SK-N-SH (cell line): ENCODE measurements at places on chromosomes 7 and 10. TPM values are rescaled to one million over a fixed set of nuclear protein-coding genes. Genes with fewer than 3 reads are reported as not detected.

DNA sequence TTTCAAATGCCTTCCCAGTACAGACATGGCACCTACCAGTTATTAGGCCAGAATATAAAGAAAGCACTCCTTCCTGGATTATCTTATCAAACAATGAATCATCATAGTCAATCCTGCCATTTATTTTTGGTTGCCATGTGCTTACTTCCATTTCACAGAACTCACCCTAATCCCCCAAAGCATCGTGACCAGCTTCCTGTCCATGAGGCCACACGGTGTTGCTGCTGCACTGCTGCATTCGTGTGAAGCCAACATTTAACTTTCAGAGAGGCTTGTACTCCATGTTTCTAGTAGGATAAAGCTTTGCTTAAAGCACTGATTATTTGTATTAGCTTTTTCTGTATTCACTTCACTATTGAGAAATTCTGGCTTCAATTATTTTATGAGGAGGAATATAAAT is 14.4 kb downstream of the COL28A1 start:
- no peak overlapping the region for H3K27ac ChIP-seq
- H3K27me3 ChIP-seq = no peaks in the 10 kb centered on the region
- H3K4me3 ChIP-seq = no peak overlapping the region
- H3K36me3 ChIP-seq = no peaks in the 10 kb centered on the region
- no peak for DNase-seq

GRCh38 chr7:134300988-134301387 is 15.7 kb downstream of the SLC35B4 start:
- peaks cover 85% of the 10 kb centered on the region for H3K36me3 ChIP-seq
- H3K27me3 ChIP-seq = no peaks in the 10 kb centered on the region
- H3K4me1 ChIP-seq = peaks cover 6% of the 10 kb centered on the region
- DNase-seq = no peak
- H3K4me3 ChIP-seq = no peak overlapping the region
- no peak overlapping the region for H3K27ac ChIP-seq

DNA sequence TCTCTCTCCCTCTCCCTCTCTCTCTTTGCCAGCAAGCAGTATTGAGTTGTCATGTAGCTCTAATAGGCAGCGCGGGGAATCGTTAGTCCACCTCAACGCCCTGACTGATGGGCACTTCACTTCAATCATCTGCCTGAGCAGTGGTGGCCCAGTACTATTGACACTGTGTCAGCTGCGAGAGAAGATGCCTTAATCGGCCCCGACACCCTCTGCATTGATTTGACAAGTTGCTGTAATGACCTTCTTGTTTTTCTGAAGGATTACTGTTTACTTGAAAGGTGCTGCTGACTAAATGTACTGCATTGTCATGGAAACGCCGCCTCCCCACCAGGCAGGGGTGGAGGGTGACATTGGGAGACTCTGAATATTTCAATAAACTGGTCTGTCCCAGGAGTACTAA is 913.8 kb downstream of the KCNMA1 start:
- no peak for DNase-seq
- H3K4me1 ChIP-seq = no peaks in the 10 kb centered on the region
- no peaks in the 10 kb centered on the region for H3K36me3 ChIP-seq
- H3K27ac ChIP-seq = no peak overlapping the region
- H3K4me3 ChIP-seq = no peak overlapping the region

DNA sequence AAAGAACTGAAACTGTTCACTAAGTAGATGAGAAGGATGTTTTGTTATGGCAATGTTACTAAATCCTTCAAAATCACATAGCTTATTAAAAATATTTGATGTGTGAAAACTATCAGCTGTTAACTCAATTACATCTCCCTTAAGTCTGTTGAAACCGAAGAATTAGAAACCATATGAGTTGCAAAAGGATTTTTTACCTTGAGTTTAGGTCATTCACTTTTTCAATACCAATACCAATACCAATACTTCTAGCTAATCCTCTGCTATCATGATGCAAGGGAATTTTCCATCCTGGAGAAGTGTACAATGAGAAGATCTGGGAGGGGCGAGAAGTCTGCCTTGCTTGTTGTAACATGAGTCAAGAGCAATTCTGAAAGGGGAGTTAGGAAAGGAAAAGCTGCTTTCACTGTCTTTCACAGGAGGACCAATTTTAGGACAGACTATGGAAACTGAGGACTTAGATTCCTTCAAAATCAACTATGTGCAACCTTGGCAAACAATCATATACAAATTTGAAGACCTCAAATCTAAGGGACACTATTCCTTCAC is 199.7 kb downstream of the IMMP2L start:
- H3K27me3 ChIP-seq = no peaks in the 10 kb centered on the region
- DNase-seq = no peak

DNA sequence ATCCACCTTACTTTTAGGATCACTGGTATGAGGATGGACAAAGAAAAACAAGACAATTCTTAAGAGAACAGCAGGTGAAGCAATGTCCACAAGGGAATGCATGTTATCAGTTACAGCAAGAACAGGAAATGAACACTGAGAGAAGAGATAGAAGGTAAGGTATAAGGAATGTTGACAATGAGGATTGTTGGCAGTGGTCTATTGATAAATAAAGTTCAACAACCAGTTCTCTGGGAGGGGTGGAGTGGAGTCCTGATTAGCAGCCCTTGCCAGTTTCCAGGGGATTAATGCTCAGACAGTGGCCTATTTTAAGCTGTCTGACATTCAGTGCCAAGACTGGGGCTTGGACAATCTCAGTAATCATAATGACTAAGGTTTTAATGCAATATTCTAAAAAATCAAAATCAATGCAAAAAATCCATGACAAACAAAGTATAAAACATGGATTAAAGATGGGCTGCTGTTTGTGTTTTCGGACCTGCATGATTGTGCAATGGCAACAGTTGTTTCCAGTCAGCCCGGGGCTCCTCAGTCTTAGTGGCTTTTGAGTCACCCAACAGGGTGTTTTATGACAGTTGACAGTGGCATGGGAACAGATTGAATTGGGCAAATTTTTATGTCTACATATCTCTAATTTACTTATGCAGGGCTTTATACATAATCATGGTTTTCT is 13.8 kb upstream of the AKR1B1 start:
- H3K27ac ChIP-seq = no peak overlapping the region
- H3K36me3 ChIP-seq = no peaks in the 10 kb centered on the region
- H3K4me3 ChIP-seq = no peak overlapping the region
- no peak for DNase-seq
- H3K4me1 ChIP-seq = no peaks in the 10 kb centered on the region
- H3K27me3 ChIP-seq = no peaks in the 10 kb centered on the region

GRCh38 chr7:46168671-46169383 is 247.8 kb upstream of the IGFBP3 start:
- H3K27ac ChIP-seq = no peak overlapping the region
- H3K27me3 ChIP-seq = no peaks in the 10 kb centered on the region
- H3K4me3 ChIP-seq = no peak overlapping the region
- no peaks in the 10 kb centered on the region; the same call in 1 of the 2 replicates for H3K4me1 ChIP-seq

GRCh38 chr7:44894888-44895580 is 9.7 kb upstream of the PURB start:
- DNase-seq = no peak
- no peak overlapping the region for H3K4me3 ChIP-seq
- H3K36me3 ChIP-seq = no peaks in the 10 kb centered on the region
- H3K27me3 ChIP-seq = no peaks in the 10 kb centered on the region
- no peaks in the 10 kb centered on the region for H3K4me1 ChIP-seq
- H3K27ac ChIP-seq = no peak overlapping the region

- peak overlapping the region; percentile 95 for H3K4me3 ChIP-seq
- peak overlapping the region; percentile 99 for H3K27ac ChIP-seq
- no peak for DNase-seq
- peaks cover 36% of the 10 kb centered on the region for H3K4me1 ChIP-seq
Observed at GRCh38 chr10:3780021-3780770, 4.8 kb downstream of the KLF6 start.

- no peak overlapping the region for H3K4me3 ChIP-seq
- H3K36me3 ChIP-seq = no peaks in the 10 kb centered on the region
- H3K27me3 ChIP-seq = peaks cover 39% of the 10 kb centered on the region
- H3K4me1 ChIP-seq = peaks cover 92% of the 10 kb centered on the region
- DNase-seq = no peak
- H3K27ac ChIP-seq = no peak overlapping the region
Observed at GRCh38 chr7:150965273-150965830, 12.8 kb downstream of the KCNH2 start.

DNA sequence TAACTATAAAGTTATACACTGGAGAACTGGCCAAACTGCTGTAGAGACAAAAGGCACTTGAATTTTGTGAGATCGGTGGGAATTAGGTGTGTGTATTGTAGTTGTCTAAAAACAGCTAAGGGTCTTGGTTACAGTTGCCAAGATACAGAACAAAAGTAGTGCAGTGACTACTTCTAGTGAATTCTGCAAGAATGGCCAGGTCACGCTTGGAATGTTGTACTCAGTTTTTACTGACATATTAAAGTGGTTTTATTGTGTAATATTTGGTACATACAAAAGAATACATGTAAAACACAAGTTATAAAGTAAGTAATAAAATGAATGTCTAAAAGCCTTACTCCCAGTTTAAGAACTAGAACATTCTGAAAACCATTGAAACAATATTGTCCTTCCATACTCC is 42.4 kb downstream of the PRPF18 start:
- H3K4me3 ChIP-seq = no peak overlapping the region
- H3K36me3 ChIP-seq = peaks cover 28% of the 10 kb centered on the region
- no peaks in the 10 kb centered on the region for H3K27me3 ChIP-seq
- DNase-seq = no peak
- H3K4me1 ChIP-seq = no peaks in the 10 kb centered on the region
- H3K27ac ChIP-seq = no peak overlapping the region

- DNase-seq = no peak
- no peaks in the 10 kb centered on the region for H3K4me1 ChIP-seq
- H3K27me3 ChIP-seq = no peaks in the 10 kb centered on the region
- no peaks in the 10 kb centered on the region for H3K36me3 ChIP-seq
Observed at GRCh38 chr10:12482587-12482986, 133.2 kb downstream of the CAMK1D start.

The LARP4B gene
- 23.3 and 25.1 TPM in 2 replicates for polyA plus RNA-seq

The MKX gene
- not detected in 2 replicates for polyA plus RNA-seq
